Central memory CD4-positive, alpha-beta T cell (primary cell): ENCODE measurements at places on chromosomes 2 and 18.

DNA sequence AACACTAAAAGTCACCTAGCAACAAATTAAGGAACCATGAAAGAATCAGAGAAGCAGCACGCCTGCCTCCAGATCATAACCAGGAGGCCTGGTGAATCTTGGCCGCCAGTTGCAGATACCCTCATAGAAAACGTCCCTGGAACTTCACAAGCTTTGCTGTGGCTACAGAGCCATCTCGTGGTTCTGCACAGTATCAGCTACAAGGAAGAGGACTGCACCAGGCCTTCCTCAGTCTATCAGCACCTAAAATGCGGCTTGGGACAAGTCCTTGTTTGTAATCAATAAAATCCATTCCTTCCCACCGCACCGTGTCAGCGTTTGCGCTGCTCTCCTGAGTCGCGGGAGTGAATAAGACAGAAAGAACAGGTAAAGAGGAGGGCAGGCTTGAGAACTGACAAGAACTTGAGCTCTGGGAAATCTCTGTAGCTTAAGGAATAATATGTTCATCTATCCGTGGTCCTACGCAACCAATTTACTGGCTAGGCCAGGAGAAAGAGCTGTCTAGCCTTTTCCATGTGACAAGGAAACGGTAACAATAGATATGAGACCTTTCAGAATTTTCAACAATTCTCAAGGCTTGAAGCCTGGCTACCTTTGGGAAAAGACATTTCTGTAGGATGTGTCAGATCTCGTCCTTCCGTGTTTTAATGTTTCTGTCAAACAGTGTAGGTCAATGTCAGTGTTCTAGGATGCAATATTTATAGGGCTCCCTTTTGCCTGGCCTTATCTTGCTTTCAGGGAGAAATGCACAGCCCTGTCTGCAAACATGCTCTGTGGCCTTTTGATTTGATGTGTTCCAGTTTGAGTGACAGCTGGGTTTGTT is 128.5 kb upstream of the RAB12 start:
- DNase-seq = no peak

GRCh38 chr2:216932113-216932862 is 72.4 kb upstream of the TNP1 start:
- DNase-seq = no peak

GRCh38 chr2:229270551-229271410 is at the start of gene PID1:
PID1 (minus strand) TSS chr2:229271287; CDS start chr2:229271043, 244 bp downstream.
- DNase-seq = no peak

DNA sequence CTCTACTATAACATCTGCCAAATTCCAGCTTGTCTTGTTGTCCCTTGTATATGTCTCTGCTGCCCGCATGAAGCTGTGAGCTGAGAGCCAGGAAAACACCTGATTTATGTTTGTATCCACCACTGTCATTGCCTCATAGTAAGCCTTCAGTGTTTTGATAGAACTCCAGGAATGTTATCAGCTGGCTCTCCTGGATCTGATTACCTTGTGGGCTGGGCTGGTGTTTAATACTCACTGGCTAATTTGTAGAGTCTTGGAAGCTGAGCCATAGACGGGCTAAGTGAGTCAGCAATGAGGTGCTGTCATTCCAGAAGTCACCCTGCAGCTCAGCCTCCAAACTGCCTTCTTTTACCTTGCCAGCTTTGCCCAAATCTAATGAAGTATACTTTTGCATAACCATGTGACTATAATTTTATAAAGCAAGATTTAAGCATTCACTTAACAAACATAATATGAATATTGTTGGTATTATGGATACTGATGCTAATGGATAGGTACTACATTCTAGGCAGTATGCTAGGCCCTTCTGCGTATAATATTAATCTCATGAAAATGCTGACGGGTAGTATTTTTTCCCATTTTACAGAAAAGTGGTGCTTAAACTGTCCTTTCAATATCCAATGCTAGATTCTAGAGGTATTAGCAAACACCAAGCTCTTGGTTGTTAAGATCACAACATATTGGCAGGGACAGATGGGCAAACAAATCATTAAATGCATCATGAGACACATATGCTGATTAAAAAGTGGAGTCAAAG is 62.7 kb upstream of the GATA6 start:
- DNase-seq = no peak

- no peak for DNase-seq
Measured at GRCh38 chr2:1743396-1744150, 742 bp downstream of the PXDN start.

- no peak for DNase-seq
Measured at GRCh38 chr2:207042841-207043240, 103.5 kb downstream of the CPO start.

GRCh38 chr18:46098616-46098933 is 479 bp upstream of the ATP5F1A start:
- no peak for DNase-seq

GRCh38 chr2:85864654-85865053 is 24.1 kb downstream of the ST3GAL5 start:
- DNase-seq = no peak

- DNase-seq = no peak
Measured at GRCh38 chr18:28999726-29000125, 822.8 kb upstream of the CDH2 start.

DNA sequence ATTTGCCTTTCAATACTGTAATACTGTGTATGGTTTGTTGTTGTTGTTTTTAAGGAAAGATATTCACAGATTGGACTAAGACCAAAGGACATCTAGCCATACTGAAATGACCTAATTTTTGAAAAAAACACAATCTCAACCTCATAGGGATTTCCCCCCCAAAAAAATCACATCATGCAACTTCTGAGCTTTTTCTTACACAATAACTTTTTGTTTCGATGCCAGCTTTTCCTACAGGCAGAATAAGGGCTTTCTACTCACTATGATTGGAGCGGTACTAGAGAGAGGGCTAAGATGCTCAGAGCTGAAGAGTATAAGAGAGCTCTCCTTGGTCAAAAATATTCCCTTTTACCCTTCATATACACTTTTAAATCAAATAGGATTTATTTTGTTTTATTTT is 32.4 kb upstream of the SLC3A1 start:
- DNase-seq = no peak

- no peak for DNase-seq
Measured at GRCh38 chr18:35697869-35698268, 116.3 kb downstream of the GALNT1 start.

DNA sequence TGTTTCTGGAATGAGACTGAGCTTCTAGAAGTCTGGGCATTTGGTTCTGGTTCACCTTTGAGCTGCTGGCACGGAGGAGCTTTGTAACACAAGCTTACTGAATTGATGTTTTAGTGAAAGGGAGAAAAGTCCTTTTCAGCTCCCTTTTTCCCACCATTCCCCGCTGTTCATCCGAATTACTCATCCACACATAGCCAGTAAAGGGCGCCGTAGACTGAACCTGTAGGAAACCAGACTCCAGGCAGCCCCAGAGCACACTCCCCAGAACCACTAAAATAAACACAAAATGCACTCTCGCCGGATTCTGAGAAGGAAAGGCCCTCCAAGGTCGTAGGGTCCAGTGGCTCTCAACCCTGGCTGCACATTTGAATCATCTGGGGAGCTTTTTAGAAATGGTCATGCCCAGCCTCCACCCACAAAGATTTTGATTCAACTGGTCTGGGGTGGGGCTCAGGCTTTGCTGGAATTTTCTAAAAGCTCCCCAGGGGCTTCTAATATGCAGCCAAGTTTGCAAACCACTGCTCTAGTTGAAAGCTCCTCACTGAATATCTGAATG is 29.6 kb downstream of the TCF7L1 start:
- no peak for DNase-seq
